ENCODE measurements at places on chromosomes 3 and 15.

DNA sequence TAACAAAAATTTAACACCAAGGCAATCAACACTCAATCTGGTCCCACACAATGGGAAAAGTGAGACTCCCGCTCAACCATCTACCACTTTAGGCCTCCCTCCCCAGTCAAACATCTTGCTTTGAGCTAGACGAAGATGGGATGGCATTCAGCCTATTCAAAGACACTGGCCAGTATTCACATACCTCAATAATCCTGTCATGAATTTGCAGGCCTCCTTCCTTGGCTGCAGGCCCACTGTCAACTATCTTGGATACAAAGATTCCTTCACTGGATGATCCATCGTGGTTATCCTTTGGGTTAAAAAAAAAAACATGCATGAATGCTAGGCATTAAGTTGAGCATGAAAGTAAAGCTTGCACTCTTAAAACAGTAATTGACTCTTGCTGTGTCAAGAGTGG lies 22.6 kb downstream of the PDZRN3 start:
- no peak for DNase-seq

DNA sequence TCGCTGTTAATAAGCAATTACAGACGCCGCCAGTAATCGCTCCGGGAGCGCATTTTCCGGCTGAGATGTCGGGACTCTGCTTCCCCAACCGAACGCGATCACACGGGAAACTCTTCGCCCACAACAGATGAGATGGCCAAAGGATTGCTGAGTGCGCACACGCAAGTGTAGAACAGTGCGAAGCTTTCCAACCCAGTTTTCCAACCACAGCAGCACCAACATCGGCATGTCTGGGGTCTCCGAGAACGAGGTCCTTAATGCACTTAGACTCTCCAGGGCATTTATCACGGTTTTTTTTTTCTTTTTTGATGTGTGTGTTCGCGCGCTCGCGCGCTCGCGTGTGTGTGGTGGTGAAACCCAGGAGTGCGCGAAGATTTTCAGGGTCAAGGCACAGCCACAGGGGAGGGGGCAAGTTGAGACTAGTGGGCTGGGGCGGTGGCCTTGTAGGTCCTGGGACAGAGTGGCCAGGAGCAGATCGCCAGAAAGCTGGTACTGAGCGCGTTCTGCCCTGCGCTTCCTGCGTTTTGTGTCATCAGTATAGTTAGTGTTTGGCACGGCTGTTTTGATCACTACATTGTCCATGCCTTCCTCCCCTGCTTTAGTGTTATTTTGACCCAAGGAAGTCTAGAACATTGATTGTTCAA lies 1.8 kb upstream of the EOMES start:
- DNase-seq = no peak

DNA sequence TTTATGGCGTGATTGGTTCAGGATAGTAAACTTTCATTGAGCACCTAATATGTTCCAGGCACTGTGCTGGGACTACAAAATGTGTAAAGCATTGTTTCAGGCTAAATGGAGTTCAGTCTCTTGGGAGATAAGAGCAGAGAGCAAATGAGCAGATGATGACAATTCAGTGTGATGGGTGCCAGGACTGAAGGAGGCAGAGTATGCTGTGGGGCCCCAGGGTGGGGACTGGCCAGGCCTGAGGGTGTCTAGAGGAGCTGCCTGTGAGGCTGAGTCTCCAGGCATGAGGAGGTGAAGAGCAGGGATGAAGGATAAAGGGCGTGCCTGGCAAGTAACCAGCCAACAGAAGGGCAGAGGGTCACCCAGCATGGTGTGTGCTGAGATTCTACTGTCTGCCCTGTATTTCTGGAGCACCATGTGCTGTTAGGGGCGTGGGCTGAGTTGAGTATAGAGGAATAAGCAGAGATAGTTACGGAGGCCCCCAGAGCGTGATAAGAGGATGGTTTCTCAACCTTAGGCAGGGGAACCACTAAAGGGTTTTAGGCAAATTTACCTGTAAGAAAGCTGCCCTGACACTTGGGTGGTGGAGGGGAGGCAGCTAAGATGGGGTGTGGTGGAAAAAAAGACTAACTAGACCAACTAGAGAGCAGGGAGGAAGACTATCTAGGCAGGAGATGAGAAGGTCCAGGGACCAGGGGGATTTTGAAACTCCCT lies 38.5 kb downstream of the EPHB1 start:
- no peak for DNase-seq

- DNase-seq = no peak
These were observed 1043.1 kb downstream of the NAALADL2 start for GRCh38 chr3:175902226-175902625.

DNA sequence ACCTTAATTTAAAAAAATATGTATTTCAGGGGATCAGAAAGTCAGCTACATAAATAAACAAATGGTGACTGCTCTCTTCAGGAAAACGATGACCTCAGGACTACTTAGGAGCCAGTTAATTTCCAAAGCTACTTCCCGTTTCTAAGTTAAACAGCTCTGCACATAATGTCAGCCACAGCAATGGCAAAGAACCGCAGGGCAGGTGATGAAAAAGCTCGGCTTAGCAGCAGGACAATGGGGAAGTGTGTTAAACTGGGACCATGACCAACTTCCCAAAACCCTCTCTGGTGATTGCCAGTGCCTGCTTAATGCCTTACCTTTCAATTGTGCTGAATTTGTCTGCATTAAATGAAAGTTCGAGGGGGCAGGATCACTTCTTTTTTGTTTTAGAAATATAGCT lies 258.9 kb downstream of the FHIT start:
- DNase-seq = no peak

- no peak for DNase-seq
These were observed 1.5 kb upstream of the P2RY12 start for GRCh38 chr3:151386056-151386455.

DNA sequence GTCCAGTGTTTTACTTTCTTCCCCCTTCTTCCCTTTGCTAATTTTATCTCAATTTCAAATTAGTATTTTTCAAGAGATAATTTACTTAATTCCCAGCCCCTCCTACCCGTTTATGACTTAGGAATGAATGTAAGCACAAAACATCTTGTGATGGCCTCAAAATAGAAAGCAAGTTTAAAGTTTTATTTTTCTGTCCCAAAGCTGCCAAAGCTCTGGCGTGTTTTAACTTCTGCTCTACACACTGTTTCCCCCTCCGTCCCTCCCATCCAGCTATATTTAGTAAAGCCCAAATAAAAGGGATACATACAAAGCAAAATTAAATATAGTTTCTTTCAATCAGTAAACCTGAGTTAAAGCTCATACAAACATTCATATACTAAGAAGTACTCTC lies 59.9 kb downstream of the IGF2BP2 start:
- DNase-seq = no peak

All from activated naive CD4-positive, alpha-beta T cell (primary cell).